ENCODE measurements at places on chromosomes 4 and X.
A peak's percentile ranks its signal among the peaks of the same experiment; 100 is the strongest.

GRCh38 chr4:96649536-96649935, 809.6 kb downstream of the PDHA2 start:
- no peak for DNase-seq

- DNase-seq = no peak
Observed at GRCh38 chr4:121096629-121097028, 24.3 kb upstream of the NDNF start.

DNA sequence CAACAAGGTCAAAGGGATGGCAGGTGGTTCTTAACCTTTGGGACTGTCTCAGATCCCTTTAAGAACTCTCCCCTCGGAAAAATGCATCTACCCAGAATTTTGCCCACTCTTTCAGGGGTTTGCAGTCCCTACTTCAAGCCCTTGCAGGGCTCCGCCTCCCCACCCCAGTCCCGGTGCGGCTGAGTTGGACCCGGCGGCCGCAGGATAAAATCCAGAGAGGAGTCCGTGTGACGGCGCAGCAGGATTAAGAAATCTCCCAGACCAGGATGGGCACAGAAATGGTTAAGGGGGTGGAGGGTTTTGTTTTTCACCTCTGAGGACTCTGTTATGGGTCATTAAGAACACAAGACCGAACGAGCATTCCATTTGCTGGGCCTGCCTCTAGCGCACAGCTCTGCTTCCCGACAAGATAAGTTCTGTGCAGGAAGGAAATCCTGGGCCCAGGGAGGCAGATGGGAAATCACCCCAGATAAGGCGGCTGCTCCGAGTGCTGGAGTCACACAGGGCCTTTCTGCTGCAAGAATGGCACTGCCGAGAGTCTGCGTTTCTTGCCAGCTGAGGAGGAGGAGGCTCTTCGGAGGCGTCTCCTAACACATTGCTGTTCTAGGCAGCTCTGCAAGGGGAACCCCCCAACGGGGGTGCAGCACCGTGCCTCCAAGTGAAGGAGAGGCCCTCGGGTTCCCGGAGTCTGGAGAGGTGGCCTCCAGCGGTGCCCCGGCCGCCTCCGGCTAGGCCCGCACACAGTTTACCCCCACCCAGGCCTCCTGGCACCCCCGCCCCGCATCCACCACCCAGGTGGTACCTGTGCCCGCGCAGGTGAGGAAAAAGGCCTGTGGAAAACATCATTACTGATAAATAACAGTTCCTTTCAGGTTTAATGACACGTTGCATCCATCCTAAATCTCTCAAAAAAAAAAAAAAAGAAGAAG, 277.6 kb downstream of the BCOR start:
- DNase-seq = no peak

GRCh38 chr4:154942176-154942575, 161.1 kb downstream of the RBM46 start:
- no peak for DNase-seq

- no peak for DNase-seq
Observed at GRCh38 chrX:68163441-68163840, 269.9 kb downstream of the OPHN1 start.

DNA sequence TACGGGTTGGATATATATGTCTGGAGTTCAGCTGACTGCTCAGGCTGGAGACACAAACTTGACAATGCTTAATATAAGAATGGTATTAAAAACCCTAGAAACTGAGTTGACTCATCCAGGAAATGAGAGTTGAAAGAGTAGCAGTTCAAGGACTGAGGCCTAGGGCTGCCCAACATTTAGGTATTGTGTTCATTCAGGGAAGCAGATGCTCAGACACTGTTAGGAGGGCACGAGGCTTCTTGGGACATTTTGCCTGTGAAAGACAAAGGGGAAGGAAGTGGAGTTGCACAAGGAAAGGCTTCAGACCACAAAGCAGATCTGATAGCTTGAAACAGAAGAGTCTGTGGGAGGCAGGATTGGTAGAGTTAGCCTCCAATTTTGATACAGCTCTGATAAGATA, 52.0 kb upstream of the HS3ST1 start:
- DNase-seq = peak; percentile 72

DNA sequence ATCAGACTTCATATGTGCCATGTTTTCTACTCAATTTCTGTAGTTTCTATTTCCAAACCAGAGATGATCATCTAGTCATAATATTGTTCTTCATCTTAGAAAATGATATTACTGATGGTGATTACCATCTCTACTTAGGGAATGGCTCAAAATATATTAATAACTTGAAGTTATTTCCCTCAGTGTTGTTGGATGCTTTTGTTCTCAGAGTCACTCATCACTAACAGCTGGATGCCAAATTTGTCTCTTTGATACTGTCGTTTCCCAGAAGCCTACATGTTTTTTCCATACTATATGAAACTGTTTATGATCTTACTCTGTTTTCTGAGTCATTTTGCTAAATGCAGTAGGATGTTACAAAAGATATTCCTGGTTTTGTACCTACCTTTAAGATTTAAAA, 8.9 kb downstream of the PGAM4 start:
- DNase-seq = no peak

DNA sequence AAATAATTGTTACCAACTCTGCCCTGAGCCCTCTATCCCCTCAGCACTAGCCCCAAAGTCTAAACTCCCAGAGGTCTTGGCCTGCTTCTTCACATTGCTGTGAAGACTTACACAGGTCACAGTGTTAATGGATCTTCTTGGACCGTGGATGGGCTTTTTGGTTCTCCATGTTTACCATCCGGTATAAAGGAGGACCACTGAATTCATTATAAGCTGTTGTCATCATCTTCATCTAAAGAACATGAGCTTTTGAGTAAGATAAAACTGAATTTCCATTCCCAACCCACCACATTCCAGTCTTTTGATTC, 8.5 kb downstream of the NUDT11 start:
- DNase-seq = no peak

DNA sequence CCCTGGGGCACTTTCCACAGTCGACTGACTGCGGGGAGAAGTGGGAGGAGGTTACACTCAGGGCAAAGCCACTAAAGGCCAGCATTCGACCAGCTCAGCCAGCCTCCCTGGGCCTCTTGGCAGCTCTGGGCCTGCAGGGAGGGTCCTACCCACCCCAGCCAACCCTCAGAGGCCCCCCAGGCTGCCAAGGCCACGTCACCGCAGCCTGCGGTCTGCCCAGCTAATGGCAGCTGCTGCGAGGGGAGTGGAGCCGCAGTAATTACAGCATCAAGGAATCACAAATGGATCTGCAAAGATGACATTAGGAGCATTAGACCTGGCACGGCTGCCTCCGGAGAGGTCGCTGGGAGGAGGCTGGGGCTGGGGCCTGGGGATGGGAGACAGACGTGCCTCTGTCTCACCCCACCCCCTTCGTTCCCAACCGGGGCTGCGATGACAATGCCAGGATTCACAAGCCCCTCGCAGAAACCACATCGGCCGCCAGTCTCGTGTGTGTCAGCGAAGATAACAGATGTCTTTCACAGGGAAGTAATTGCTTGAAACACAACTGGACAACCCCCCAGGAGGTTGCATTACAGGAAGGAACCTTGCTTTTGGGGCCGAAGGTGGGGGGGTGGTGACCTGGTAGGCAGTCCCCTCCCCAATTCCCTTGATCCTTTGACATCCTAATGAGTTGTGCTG, 367.6 kb downstream of the BCOR start:
- DNase-seq = no peak

- no peak for DNase-seq
Observed at GRCh38 chr4:74315376-74315775, 7.1 kb downstream of the EPGN start.

DNA sequence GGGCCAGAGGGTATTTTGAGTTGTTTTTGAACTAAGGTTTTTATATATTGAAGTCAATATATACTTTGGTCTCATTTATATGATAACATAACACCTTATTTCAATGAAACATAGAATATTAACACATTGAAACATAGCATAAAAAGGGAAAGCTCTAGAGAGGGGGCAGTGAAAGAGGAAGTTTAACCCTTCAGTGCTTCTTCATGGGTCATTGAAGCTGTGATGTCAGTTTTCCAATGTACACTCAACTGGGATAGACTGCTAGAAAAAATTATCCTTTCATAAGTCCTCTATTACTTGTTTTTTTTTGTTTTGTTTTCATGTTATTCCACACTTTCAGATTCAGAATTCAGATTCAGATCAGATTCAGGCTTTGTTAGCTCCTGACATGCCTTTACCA, 442.7 kb downstream of the EPHA5 start:
- DNase-seq = no peak

- no peak for DNase-seq
Observed at GRCh38 chr4:52822583-52822971, 39.5 kb upstream of the RASL11B start.

GRCh38 chr4:83548151-83548905, 12.4 kb downstream of the GPAT3 start:
- DNase-seq = peak; percentile 72
